ENCODE measurements at places on chromosomes 13 and 19.

GRCh38 chr13:110696776-110697175, 9.1 kb downstream of the CARS2 start:
- DNase-seq, result no peak

DNA sequence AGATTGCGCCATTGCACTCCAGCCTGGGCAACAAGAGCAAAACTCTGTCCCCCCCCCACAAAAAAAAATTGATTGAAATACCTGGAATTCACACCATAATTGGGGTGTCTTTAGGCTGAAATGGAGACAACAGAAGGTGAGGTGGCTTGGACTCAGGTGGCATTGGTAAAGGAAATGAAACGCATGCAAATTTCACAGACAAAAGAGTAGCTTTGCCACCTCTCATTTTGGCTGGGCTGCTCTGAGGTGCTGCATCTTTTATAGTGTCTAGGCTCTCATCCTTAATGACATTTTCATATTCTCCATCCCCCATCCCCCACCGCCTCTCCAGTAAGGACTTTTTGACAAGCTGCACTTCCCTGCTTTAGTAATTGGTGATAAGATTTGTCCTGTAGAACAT, 6.9 kb downstream of the UBE2L5 start:
- DNase-seq, result no peak

DNA sequence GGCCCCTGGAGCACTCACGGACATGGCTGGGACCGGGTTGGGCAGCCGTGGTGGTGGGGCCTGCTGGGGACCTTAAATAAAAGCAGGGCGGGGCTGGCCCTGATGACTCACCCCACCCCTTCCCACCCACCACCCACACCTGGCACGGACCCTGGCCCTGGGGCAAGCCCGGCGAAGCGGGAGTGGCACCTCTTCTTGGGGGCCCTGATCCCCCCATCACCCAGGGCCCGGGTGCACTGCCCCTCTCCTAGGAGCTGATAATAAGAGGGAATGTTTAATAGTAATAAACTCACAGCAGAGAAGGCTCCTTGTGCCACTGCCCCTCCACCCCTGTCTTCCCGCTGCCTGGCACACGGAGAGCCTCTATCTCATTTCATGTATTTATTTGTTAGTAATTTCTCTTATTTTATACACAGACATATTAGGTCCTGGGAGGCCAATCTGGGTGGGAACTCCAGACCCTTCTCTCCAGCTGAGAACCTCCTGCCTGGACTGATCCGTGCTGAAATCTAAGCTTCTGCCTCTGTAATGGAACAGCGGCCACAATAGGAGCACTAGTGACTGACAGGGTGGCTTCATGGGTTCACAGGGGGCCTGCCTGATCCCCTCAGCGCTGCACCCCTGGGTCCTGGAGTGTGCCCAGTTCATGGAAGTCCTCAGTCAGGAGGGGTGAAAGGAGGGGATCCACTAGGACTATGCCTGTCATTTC, at the start of gene LGALS7:
TSS of gene LGALS7 (minus strand) at position 49 of the 709 bp plus-strand sequence. CDS start at position 24, 25 bp downstream.
- no peak for DNase-seq

GRCh38 chr13:113989585-113990300, 15.9 kb upstream of the C13orf46 start:
- no peak for DNase-seq

DNA sequence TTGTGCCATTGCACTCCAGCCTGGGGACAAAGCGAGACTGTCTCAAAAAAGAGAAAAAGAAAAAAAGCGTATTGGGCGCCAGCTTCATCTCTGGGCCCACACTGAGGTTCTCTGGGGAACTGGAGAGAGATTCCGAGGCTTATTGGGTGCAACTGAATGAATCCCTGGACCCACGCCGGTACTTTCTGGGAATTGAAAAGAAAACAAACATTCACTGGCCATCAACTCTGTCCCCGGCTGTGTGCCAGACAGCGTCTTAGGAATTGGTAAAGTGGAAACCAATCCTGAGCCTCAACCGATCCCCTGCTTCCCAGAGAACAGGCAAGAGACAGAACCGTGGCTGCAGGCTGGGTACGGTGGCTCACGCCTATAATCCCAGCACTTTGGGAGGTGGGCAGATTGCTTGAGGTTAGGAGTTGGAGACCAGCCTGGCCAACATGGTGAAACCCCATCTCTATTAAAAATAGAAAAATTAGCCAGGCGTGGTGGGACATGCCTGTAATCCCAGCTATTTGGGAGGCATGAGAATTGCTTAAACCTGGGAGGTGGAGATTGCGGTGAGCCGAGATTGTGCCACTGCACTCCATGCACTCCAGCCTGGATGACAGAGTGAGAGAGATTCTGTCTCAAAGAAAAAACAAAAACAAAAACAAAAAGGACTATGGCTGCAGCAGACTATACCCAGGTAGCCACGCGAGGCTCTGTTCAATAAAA, 8.6 kb downstream of the ANO8 start:
- no peak for DNase-seq

- DNase-seq, result no peak
Observed at GRCh38 chr13:113859311-113860050, 4.4 kb downstream of the GAS6 start.

DNA sequence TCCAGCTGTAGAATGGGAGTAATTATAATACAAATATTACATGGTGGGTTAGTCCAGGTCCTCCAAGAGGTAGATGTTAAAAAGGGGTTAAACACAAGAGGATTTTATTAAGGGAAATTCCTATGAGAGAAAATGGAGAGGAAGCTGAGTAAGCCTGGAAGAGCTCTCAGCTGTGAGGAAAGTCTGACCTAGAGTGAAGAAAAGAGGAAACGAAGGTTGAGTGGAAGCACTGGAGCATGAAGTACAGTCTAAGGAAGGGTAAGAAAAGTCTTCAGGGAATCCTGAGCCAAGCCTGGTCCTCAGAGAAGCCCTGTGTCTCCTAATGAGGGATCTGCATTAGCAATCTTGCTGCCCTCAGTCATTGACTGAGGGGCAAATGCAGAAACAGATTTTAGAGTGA, 506.2 kb downstream of the GPC5 start:
- no peak for DNase-seq

GRCh38 chr19:17348700-17349099, 11.3 kb downstream of the GTPBP3 start:
- DNase-seq, result no peak

DNA sequence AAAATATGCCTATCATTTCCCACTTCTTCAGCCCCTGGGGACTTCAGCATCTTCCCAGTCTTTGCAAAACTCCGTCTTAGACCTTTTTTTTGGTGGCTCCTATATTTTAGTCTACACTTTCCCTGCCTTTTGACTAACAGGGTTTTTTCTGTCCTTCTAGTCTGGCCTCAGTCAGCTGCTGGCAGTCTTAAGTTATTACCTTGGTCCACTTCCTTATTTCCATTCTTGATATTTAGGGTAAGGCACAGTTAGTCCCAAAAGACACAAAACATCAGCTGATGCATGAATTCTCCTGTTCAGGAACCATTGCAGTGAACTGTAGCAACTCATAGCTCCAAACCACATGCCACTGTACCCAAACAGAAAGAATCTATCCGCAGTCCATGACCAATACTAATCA, 234.6 kb upstream of the RFC3 start:
- no peak for DNase-seq

GRCh38 chr19:34365463-34366401, 736 bp downstream of the GPI start:
- no peak for DNase-seq
